ENCODE measurements at places on chromosomes 2 and 18.

- DNase-seq = no peak
Observed at GRCh38 chr2:188869550-188869949, 104.6 kb upstream of the COL3A1 start.

DNA sequence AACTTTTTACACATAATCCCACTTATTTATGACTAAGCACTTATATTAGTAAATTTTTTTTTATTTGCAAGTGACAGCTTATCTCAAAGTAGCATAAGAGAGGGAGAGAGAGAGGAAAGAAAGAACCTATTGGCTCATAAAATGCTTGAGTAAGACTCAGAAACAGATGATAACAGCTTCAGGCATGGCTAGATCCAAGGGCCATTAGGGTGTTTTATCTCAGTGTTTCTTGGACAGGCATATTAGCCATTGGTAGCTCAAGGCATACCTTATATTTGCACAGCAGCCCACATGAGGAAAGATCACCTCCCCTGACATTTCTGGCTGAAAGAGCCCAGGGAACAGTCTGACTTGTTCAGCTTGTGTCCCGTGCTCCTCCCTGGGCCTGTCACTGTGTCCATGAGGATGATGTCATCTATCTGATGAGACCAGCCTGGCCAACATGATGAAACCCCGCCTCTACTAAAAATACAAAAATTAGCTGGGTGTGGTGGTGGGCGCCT is 64.4 kb downstream of the IL1R2 start:
- DNase-seq = no peak

- no peak for DNase-seq
Observed at GRCh38 chr2:237823544-237823943, 25.0 kb downstream of the RBM44 start.

DNA sequence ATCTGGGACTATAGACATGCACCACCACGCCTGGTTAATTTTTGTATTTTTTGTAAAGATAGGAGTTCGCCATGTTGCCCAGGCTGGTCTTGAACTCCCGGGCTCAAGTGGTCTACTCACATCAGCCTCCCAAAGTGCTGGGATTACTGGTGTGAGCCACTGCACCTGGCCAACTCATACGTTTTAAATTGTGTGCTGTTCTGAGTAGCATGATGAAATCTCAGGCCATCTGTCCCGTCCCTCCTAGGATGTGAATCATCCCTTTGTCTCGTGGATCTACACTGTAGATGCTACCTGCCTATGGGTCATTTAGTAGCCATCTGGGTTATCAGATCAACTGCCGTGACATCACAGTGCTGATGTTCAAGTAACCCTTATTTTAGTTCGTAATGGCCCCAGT is 38.5 kb upstream of the RMP24 start:
- DNase-seq = no peak

DNA sequence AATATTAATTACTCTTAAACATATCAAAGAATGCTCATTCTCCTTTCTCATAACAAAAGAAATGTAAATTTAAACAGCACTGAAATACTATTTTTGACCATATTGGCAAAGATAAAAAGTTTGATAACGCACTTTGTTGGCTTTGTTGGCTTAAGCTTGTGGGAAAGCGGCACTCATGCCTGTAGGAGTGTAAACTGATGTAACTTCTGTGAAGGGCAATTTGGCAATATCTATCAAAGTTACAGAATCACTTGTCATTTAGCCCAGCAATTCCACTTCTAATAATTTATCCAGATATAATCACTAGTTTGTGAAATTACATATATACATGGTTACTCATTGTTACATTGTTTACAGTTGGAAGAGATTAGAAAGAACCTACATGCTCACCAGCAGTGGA is 311.8 kb upstream of the STON1 start:
- DNase-seq = no peak

- DNase-seq = no peak
Observed at GRCh38 chr2:189851174-189851826, 67.0 kb downstream of the PMS1 start.

GRCh38 chr2:184599872-184600222 is 1.5 kb downstream of the ZNF804A start:
- no peak for DNase-seq

DNA sequence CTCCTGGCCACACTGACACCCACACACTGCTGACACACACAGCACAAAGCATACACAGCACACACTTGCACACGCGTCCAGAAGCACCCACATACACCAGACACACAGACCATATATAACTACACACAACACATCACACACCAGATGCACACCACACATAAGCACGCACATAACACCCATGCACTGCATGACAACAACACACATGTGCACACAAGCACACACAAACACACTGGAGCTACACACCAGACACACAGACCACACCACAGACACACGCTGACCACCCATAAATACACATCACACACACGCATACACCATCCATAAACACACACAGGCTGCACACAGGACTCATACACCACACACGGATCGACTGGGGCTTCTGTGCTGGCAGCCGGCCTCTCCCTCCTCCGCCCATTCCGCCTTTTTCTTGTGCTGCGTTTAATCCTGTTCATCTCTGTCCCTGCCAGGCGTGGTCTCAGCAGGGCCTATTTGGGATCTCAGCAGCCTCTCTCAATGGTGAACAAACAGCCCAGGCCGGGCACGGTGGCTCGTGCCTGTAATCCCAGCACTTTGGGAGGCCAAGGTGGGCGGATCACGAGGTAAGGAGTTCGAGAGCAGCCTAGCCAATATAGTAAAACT is 396.9 kb upstream of the MYT1L start:
- no peak for DNase-seq

DNA sequence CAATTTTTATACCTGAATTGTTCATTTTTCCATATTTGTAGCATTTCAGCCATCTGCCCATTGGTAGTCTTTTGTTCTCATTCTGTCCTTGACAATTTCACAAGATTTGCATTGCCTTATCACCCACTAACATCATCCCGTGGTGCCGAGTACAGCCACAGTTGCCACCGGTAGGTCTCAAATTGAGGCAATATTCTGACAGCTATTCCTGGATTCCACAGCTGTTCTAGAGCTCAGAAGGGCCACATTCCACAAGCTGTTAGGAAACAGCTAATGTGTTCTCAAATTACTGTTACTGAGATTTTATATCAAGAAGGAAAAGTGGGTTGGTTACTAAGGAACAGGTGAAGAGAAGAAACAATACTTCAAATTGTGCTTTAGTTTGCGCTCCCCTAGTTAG is 178.8 kb downstream of the RPRM start:
- DNase-seq = no peak

DNA sequence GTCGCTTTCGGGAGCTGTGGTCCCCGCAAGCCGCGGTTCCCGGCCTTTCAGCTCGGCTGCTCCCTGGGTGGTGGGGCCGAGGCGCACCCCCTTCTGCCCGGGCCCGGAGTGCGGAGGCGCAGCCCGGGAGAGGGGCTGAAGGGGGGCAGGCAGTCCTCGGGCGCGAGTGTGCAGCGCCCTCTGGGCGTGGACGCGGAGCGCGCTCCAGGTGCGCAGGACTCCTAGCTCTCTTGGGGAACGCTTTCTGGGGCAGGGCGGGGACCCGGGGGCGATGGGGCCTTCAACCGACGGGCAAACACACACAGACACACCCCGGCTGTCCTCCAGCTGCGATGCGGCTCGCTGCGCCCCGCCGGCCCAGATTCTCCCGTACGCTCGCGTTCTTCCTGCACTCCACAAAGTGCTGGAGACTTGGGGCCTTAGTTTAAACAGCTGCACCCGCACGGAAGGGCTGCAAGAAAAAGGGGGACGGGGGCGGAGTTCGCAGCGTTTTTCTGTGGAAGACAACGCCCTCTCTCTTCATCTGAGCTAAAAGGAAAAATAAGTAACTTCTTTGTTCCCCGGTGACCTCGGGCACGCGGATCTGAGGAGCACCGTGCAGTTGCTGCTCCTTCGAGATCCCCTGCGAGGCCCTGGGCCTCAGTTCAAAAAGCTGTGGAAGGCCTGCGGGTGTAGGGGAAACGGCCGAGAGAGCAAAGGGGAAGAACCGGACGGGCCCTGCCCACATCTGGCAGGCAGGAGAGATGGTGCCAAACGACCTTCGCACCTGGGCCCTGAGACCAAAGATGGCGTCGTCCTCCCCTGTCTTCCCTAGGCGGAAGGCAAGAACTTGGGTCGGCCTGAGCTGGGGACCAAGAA is 593 bp upstream of the SDC1 start:
- DNase-seq = no peak

DNA sequence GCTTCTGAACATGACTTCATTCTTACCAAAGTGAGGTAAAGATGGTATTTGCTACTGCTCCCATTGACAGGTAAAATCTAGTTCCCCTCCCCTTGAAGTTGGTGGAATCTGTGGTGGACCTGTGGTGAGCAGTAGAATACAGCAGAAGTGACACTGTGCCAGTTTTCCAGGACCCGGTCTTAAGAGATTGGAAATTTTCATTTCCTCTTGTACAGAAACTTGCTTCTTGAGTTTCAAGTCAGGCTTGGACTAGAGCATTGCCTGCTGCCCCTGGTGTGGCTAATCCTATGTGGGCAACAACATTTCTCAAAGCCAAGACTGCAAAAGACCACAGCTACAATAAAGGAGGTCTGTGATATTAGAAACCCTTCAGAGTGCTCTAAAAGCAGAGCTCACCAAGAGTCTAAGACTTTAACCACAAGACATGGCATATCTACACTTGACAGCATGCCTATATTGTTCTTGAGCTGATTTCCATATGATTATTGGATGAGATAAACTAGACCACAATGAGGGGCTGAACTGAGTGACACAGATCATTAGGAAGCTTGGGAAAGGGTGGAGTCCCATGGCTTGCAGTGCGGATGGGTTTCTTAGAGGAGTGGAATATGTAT is 458.1 kb downstream of the BCL11A start:
- DNase-seq = no peak

All from fibroblast of the conjunctiva (primary cell).